ENCODE measurements at places on chromosomes 1 and 21.

- DNase-seq: peak; percentile 50
Observed at GRCh38 chr1:227947676-227948492, at the start of gene WNT9A. WNT9A (minus strand) TSS chr1:227947932; CDS start chr1:227947887, 45 bp downstream.

GRCh38 chr1:232096751-232097150, 470.2 kb downstream of the DISC1 start:
- DNase-seq: no peak

- DNase-seq: no peak
Observed at GRCh38 chr1:107016376-107016978, 40.0 kb upstream of the PRMT6 start.

DNA sequence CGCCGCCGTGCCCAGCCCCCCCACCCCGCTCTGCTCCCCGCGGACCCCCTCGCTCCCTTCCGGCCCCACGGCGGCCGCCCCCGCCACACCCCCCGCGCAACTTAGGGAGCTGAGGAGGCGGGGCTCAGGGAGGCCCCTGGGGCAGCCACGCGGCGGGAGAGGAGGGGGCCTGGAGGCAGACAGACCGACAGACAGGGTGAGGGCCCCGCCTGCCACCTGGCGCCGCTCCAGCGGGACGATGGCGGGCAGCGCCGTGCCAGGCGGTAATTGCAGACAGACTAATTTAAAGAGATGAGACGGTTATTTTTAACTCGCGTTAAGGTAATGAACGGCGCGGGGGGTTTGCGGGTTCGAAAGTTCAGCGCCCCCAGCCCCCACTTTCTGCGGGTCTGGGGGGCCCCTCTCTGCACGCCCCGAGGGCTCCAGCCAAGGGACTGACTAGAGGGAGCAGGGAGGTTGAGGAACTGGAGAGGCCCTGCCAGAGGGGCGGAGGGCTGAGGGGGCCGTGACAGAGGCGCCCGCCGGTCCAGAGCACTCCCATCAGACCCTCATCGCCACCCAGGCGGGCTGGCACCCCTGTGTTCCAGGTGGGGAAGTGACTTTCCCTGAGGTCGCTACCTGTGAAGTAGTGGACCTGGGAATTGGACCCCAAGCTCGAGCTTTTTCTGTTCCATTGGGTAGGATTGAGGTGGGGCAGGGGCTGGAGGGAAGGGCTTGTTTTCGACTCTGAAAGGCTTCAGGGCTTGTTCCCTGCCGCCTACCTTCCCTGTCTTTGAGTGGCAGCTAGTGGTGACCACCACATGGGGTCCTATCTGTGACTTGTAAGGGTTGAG, 5.4 kb downstream of the FOXO6 start:
- DNase-seq: no peak

- no peak for DNase-seq
Observed at GRCh38 chr21:34939673-34940331, 109.3 kb downstream of the RUNX1 start.

DNA sequence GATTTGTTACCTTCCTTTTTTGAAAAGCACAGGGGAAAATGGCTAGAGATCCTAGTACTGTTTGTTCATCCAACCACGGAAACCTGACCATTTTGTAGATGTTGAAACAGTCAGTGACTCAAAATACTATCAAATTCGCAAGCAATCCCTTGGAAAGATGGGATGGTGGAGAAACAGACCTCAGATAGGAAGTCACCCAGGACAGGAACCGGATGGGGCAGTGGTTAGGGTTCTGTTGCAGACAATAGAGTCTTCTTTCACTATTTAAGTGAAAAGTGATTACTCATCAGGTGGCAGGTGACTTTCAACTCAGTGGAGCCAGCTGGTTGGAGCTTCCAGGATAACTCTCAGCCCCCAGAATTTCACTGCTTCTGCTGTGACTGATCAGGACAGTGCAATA, 17.0 kb downstream of the LHX4 start:
- DNase-seq: no peak

DNA sequence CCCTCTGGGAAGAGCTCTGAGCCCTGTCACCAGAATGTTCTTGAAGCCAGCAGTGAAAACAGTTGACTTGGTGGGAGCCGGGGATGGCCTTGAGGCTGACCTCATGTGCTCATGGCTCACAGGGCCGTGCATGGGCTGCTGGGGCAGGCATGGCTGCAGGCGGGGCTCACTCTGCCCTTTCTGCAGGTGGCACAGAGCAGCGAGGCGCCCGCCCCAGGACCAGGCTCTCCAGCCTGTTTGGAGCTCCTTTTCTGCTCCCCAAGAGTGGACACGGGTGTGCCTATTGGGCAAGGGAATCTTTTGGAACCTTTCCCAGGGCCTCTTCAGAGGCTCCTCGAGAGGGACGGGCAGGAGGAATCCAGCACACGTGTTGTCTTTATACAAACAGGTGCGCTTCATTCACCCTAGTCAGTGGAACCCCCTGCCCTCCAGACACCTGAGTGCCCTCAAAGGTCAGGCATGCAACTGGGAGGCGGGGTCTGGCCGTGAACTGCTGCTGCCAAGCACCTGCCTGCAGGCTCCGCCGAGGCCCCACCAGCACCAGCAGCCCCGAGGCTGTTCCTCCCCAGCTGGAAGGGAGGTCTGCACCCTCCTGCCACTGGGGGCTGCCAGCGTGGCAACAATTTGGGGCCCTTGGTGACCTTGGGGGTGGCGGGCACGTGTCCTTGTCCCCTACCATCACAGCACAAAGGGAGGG, 2.6 kb upstream of the TTC34 start:
- no peak for DNase-seq

GRCh38 chr1:11653101-11653860, 948 bp downstream of the FBXO2 start:
- no peak for DNase-seq

GRCh38 chr1:101198842-101199636, 37.8 kb upstream of the S1PR1 start:
- no peak for DNase-seq

DNA sequence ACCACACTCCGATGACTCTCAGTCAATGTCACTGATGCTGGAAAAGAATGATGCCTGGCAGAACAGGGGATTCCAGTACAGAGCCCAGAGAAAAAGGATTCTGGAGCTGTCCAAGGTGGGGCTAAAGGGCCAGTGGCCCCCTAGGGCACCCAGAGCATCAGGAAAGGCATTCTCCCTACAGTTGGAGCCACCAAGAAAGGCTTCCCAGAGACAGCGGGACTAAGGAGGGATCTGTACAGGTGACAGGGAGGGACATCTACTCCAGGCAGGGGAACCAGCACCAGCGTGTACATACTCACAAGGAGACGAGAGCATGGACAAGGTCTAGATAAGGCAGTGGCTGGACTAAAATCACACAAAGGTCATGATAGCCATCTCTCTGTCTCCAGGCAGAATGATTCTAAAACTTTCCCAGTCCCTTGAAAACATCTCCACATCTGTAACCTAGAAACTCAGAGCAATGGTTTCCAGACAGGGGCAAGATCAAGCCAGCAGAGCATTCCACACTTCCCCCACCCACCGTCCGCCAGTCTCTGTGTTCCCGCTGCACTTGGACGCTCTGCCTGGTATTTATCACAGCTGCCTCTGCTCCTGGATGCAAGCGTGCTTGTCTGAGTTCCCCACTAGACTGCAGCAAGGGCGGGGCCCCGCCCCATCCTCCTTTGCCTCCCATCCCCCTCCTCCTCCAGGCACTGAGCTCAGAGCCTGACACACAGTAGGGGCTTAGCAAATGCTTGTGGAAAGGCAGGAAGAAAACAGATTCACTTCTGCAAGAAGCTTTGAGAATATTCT, 111.6 kb upstream of the ZC3H12A start:
- DNase-seq: no peak

- no peak for DNase-seq
Observed at GRCh38 chr1:54246116-54246721, 46.3 kb downstream of the MRPL37 start.

GRCh38 chr1:204249736-204250427, 36.1 kb upstream of the GOLT1A start:
- DNase-seq: no peak

DNA sequence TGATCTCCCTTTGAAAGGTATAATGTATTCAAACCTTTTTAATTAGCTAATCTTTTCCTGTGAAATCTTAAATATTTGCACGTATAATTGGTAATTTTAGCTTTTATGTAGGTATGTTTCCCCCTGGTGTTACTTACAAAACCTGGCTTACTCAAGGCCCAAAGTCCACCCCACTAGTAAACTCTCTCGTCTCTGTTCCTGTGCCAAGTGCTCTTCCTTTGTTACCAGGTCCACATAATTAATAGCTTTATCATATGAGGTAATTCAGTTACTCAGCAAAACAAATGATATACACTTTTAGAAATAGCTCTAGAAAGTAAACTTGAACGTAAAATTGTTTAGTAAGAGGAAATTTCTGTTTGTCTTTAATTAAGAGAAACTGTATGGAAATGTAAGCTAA, 36.7 kb downstream of the NFIA start:
- DNase-seq: no peak

DNA sequence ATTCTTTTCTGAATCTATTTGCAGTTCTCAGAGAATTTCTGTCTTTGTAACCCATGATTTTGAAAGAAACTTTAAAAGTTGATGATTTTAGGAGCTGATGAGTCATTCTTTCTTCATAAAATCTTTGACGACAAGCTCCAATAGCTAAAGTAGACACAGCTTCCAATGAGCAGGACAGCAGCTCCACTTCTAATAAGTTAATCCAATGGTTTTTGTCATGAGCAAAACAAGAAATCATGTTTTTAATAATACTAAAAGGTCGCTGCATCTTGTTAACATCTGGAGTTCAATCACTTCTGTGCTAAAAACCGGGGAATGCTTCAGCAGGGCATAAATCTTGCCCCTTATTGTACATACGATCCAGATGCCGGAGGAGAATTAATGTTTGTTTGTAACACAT, 48.9 kb upstream of the GORAB start:
- DNase-seq: no peak

- DNase-seq: no peak
Observed at GRCh38 chr1:76084029-76084627, 9.6 kb downstream of the ST6GALNAC3 start.

DNA sequence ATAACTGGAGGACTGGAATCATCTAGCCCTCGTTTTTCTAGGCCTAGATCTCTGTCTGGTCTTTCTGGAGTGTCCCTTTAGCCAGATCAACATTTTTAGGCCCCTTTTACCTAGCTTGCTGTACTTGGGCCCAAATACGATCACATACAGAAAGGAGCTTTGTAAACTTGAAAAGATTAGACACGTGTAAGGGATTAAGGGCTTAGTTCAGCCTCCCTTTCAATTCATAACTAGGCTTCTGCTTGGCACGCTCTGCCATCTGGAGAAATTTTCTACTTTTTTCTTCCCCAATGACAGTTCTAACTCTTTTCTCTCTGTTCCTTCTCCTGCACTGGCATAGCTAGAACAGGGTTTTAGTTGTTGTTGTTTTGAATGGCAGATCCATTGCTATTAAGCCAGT, 153.3 kb upstream of the BEND5 start:
- DNase-seq: no peak

DNA sequence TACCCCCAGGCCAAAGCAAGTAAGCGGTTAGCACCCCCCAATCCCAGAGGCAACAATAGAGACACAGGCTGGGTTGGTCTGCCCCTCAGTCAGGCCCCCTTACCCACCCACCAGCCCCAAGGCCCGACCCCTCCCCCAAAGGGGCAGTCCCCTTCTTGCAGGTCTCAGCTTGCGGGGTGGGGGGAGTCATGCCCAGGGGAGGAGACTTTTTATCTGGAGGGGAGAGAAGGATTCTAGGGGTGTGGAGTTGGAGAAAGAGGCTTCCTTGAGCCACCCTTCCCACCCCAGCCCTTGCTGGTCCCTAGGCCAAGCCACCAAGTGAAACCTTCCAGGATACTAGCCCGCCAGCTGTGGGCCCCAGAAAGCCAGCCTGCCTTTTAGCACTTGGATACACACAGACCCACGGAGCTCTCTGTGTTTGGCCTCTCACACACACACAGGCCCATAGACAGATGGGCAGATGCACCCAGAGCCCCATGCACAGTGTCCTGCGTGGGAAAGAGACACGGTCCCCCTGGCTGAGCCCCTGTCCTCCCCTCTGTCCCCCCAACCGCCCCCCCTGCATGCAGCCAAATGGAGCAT, 7.1 kb downstream of the TMEM54 start:
- DNase-seq: no peak
